Caco-2 (cell line): ENCODE measurements at places on chromosomes 7 and 10. TPM values are rescaled to one million over a fixed set of nuclear protein-coding genes. Genes with fewer than 3 reads are reported as not detected.

- no peaks in the 10 kb centered on the region for H3K27me3 ChIP-seq
- H3K27ac ChIP-seq = peak overlapping the region; percentile 13
- no peak for DNase-seq
- no peaks in the 10 kb centered on the region for H3K4me1 ChIP-seq
- peaks cover 3% of the 10 kb centered on the region for H3K36me3 ChIP-seq
Observed at GRCh38 chr7:29958667-29959358, 30.8 kb downstream of the SCRN1 start.

DNA sequence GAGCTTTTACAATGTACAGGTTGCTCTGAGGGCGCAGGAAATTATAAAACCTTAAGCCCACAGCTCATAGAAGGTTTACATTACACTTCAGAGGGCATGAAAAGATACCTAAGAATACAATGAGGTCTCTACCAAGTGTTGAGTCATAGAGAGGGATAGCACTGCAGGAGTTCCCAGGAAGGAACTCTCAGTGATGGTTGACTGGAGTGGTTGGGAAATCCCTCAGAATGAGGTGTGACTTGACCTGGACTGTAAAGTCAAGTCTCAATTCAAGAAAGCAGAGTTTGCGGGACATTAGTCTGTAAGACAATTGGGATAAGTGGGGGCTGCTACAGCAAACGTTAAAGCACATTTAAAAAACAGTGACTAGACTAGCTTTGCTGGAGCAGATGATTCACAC lies 21.9 kb downstream of the TNKS2 start:
- H3K4me3 ChIP-seq = no peak overlapping the region
- DNase-seq = no peak
- H3K36me3 ChIP-seq = peaks cover under 1% of the 10 kb centered on the region
- no peak overlapping the region for H3K27ac ChIP-seq
- H3K27me3 ChIP-seq = no peaks in the 10 kb centered on the region

GRCh38 chr7:154438571-154439367 lies 386.6 kb downstream of the DPP6 start:
- no peak overlapping the region for H3K27ac ChIP-seq
- H3K4me3 ChIP-seq = no peak overlapping the region
- no peaks in the 10 kb centered on the region for H3K27me3 ChIP-seq
- no peaks in the 10 kb centered on the region for H3K4me1 ChIP-seq
- H3K36me3 ChIP-seq = no peaks in the 10 kb centered on the region

DNA sequence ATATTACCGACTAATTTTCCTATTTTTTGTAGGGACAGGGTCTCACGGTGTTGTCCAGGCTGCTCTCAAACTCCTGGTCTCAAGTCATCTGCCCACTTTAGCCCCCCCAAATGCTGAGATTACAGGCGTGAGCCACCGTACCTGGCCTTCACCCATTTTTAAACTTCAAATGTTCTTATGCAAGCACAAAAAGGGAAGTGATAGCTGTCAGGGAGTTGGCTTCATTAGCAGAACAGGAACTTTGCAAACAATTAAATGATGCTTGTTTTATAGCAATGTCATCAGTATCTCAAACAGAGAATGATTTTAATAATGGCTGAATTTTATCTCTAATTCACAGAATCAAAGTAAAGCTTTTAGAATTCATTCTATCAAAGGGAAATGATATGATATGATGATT lies 49.8 kb upstream of the FAM171A1 start:
- no peaks in the 10 kb centered on the region for H3K27me3 ChIP-seq
- DNase-seq = no peak
- H3K27ac ChIP-seq = no peak overlapping the region
- 0 out of 2 replicates have a peak, but pooled peaks cover 3% of the 10 kb centered on the region for H3K4me1 ChIP-seq
- H3K36me3 ChIP-seq = no peaks in the 10 kb centered on the region
- H3K4me3 ChIP-seq = no peak overlapping the region

- H3K27ac ChIP-seq = no peak overlapping the region
- DNase-seq = no peak
- no peaks in the 10 kb centered on the region for H3K27me3 ChIP-seq
- no peak overlapping the region for H3K4me3 ChIP-seq
- H3K36me3 ChIP-seq = no peaks in the 10 kb centered on the region
- H3K4me1 ChIP-seq = peaks cover 6% of the 10 kb centered on the region; the same call in 1 of the 2 replicates
Observed at GRCh38 chr10:116084161-116084560, 188.8 kb downstream of the GFRA1 start.

DNA sequence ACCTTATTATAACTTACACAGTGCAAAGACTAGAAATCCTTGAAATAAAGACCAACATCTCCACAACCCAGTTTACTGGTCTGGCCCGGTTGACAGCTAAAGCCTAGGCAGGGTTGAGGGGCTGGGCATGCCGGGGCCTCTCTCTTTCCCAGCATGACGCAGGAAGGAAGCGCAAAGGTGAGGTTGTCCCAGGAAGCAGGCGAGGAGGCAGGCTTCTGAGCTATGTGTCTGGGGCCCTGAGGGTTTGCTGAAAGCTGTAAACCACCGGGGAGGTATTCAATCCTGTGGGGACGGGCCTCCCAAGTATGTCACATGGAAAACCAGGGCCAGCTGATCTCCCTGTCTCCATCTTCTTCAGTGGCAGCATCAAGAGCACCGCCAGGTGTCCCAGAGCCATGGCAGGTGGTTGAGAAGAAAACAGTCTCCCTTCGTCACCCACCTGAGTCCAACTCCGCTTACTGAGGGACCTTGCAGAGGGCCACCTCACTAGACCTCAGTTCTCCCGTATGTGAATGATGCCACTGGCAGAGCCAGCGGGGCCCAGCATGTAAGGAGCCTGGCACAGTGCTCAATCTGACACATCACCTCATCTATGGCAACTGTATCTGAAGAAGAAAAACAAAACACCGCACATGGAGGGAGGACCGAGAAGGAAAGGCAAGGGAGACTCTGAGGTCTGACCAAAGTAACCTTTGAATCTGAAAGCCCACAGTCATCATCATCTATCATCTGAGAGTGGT lies 49.5 kb downstream of the FAM53B start:
- DNase-seq = no peak
- no peak overlapping the region for H3K4me3 ChIP-seq
- H3K4me1 ChIP-seq = no peaks in the 10 kb centered on the region
- H3K27me3 ChIP-seq = no peaks in the 10 kb centered on the region
- no peaks in the 10 kb centered on the region for H3K36me3 ChIP-seq

DNA sequence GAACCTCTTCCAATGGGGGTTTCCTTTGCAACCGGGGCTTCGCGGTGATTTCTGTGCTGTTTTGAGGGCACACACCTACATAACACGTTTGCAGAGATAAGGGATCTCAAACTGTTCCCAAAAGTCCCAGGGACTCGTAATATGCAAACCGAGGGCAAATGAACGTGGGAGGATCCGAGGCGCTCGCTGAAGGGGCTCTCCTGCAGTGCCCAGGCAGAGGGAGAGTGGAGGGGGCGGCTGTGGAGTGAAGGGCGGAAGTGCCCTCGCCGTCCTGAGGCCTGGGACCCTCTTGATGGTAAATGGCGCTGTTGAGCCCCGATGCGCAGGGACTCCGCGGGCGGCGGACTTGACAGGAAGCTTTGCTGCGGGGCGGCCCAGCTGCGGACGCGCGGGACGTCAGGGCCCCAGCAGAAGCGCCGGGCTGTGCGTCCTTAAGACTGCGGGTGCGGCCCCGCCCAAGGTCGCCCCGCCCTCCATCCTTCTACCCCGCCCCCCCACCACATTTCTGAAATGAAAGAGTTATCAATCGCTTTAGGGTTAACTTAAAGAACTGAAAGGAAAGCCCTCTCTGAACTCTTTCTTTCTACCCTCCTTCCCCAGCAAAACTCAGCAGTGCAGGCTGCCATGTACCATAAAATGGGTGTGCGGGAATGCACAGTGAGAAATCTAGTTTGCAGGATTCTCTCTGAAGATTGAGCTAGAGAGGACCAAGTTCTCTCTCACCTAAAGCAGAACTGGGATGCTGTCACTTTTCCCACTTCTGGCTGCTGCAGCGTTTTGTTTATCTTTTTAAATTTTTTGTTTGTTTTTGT lies 151.8 kb upstream of the YAE1 start:
- DNase-seq = peak; percentile 61
- no peak overlapping the region for H3K27ac ChIP-seq
- H3K36me3 ChIP-seq = no peaks in the 10 kb centered on the region
- H3K4me1 ChIP-seq = no peaks in the 10 kb centered on the region
- H3K4me3 ChIP-seq = peak overlapping the region; percentile 42

DNA sequence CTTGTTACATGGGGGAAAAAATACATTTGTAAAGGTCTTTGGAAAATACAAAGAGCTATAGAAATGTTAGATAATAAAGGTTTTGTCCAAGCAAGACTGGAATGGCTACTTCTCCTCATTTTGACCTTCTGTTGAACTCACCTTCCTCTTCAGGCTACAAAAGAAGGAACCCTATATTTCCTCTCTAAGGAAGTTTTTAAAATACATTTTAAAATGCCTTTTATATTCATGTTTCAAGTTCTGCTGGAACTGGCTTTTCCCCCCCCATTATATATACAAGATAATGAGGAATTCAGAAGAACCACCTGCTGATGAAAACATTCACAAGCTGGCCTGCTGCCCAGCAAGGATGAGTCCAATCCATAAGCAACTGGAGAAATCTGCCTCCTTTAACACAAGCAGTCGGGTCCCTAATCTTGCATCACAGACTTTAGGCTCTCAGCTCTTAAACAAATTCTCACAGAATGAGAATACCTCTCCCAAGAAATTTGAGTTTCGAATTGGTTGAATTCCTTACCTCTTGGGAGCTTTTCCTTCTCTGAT lies 44.6 kb downstream of the MTERF1 start:
- no peak overlapping the region for H3K27ac ChIP-seq
- DNase-seq = no peak
- no peaks in the 10 kb centered on the region for H3K36me3 ChIP-seq
- H3K4me1 ChIP-seq = no peaks in the 10 kb centered on the region

DNA sequence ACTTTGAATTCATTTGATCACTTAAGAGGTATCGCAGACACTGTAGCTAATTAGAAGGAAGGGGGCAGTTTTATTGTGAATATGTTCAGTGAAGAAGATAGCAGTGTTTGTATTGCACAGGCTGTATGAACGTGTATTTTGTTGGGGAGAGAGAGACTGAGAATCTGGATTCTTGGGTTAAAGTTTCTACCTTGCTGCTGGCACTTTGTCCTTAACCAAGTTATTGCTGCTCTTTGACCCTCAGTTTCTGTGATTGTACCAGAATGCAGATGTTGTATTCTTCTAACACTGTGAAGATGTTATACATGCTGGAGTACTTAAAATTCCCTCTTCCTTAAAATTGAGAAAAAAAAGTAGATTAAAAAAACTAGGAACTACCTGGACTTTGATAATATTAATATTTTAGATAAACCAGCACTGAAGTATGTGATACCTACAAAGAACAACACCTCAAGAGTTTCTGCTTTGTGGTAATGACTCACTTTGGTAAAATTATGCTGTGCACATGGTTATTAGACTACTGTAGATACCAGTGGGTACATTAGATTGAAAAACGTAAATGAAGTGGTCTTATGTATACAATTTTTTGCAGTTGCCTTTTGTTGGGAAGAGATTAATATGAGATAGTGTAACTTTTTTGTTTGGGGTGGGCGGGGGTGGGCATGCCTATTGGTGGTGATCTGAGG lies 321.3 kb downstream of the AUTS2 start:
- H3K27ac ChIP-seq = no peak overlapping the region
- H3K36me3 ChIP-seq = no peaks in the 10 kb centered on the region
- DNase-seq = no peak
- H3K27me3 ChIP-seq = no peaks in the 10 kb centered on the region
- H3K4me1 ChIP-seq = peaks cover 8% of the 10 kb centered on the region; the same call in 1 of the 2 replicates

GRCh38 chr10:27713941-27714340 lies 31.7 kb downstream of the MKX start:
- peaks cover 1% of the 10 kb centered on the region; the same call in 1 of the 2 replicates for H3K27me3 ChIP-seq
- H3K36me3 ChIP-seq = no peaks in the 10 kb centered on the region
- no peak overlapping the region for H3K4me3 ChIP-seq

- no peak for DNase-seq
- no peak overlapping the region for H3K4me3 ChIP-seq
- H3K27me3 ChIP-seq = no peaks in the 10 kb centered on the region
- H3K4me1 ChIP-seq = no peaks in the 10 kb centered on the region
- H3K27ac ChIP-seq = no peak overlapping the region
Observed at GRCh38 chr7:96667026-96667425, 42.6 kb downstream of the SEM1 start.

DNA sequence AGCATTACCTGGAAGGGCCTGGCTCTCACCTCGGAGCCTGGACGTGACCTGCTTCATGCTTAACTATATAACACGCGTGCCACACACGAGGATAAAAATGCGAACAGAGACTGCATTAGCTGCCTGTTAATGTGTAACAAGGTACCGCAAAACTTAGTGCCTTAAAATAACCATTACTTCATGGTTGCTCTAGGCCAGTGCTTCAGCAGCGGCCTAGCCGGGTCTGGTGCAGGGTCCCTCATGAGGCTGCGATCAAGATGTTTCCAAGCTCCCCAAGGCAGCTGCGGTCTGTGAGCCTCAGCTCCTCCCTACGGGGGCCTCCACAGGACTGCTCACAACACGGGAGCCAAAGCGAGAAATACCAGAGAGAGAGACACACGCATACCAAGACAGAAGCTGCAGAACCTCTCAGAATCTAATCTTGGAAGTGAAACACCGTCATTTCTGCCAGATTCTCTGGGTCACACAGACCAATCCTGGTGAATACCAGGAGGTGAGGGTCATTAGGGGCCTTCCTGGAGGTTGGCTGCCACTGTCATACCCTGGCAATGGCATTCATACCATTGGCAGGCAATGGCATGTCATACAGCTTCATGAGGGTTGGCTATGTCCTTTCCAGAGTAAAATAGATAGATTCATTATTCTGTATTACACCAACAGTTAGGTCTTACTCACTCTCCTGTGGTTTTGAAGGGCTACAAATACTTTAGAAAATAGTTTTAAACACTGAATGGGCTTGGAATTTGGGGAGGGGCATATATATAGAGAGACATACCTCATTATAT lies 94.5 kb downstream of the HIPK2 start:
- no peaks in the 10 kb centered on the region for H3K27me3 ChIP-seq
- peaks cover 56% of the 10 kb centered on the region for H3K4me1 ChIP-seq
- H3K27ac ChIP-seq = peak overlapping the region; percentile 98
- no peak overlapping the region for H3K4me3 ChIP-seq

DNA sequence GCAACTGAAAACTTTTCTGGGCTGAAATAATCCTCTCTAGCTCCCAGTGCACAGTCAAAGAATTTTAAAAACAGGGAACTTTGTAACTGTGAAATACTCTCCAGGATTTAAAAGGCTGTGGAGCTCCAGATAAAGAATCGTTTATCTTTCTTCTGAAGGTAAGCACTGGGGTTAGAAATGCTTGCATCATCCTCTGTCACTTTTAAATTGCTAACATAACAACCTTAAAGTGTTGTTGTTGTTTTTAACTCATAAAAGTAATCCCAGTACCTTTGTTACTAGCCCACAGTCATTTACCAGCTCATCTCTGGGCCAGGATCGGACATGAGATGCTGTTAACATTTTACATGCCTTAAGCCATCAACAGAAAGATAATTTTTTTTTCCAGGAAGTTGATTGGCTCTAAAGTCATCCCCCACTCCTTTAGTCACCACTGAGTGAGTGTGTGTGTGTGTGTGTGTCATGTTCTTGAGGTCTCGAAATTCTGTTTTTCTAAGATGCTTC lies at the start of gene SLC39A12:
SLC39A12 (plus strand) TSS at position 51 of the 504 bp plus-strand sequence. CDS start 1,359 bp downstream, outside the sequence.
- H3K4me1 ChIP-seq = 0 out of 2 replicates have a peak, but pooled peaks cover 3% of the 10 kb centered on the region
- H3K4me3 ChIP-seq = no peak within 1 kb of the TSS
- no peaks in the 10 kb centered on the region for H3K36me3 ChIP-seq
- H3K27me3 ChIP-seq = no peaks in the 10 kb centered on the region
- H3K27ac ChIP-seq = no peak within 1 kb of the TSS

- no peaks in the 10 kb centered on the region for H3K27me3 ChIP-seq
- no peak for DNase-seq
- peaks cover 1% of the 10 kb centered on the region; the same call in 1 of the 2 replicates for H3K36me3 ChIP-seq
Observed at GRCh38 chr7:50621206-50621605, 56.0 kb upstream of the DDC start.

Gene ABCA13
- 0.07 and 0.09 TPM in 2 replicates for total RNA-seq

Gene ASIC3
- 0.70 and 1.1 TPM in 2 replicates for total RNA-seq

Gene RTKN2
- total RNA-seq = 36.2 and 37.1 TPM in 2 replicates

Gene SH2B2
- total RNA-seq = 8.1 and 10.6 TPM in 2 replicates

Gene TET1
- 18.6 and 19.1 TPM in 2 replicates for total RNA-seq

Gene INMT
- 2.2 and 3.3 TPM in 2 replicates for total RNA-seq

Gene NEUROD6
- total RNA-seq = not detected in 2 replicates

Gene MSMB
- 0.84 and 4.0 TPM in 2 replicates for total RNA-seq

Gene NPSR1
- total RNA-seq = not detected in 2 replicates

Gene RELN
- total RNA-seq = 3.3 and 4.3 TPM in 2 replicates
